ENCODE measurements at places on chromosomes 2 and 18.

DNA sequence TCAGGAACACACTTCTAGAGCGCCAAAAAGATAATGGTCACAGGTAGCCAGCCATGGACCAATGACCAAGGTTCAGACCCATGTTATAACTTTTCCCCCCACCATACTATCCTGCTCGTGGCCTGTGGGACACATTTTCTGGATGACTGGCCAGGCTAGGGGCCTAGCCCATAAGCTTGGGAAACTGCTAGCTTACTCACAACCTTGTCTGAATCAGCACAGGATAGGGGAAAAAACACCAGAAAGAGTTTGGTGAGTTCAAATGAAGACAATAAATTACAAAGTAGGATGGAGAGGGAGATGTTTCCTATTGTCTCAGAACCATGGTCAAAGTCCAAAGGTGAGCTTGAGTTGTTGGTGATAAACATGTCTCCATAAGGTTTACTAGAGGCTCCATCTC, 156.3 kb upstream of the CCDC68 start:
- DNase-seq, result no peak

DNA sequence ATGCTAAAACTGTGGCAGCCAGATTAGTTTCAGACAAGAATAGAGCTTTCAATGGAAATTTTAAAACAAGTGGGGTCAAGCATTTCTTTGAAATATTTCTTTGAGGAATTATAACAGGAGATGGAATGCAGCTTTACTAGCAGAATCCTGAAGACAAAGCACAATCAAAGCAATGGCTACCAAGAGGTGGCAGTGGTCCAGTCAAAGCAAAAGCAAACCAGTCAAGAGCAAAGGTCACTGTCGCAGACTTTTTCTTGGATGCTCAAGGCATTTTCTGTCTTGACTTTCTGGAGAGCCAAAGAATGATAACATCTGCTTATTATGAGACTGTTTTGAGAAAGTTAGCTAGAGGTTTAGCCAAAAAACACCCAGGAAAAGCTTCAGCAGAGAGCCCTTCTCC, 351.2 kb upstream of the DLGAP1 start:
- no peak for DNase-seq

- DNase-seq, result no peak
Observed at GRCh38 chr18:23183411-23184150, 48.3 kb downstream of the CABLES1 start.

GRCh38 chr2:147382322-147382948, 462.4 kb upstream of the ACVR2A start:
- DNase-seq, result no peak

GRCh38 chr2:231710799-231711676, 2.7 kb downstream of the PTMA start:
- DNase-seq, result no peak

- no peak for DNase-seq
Observed at GRCh38 chr18:62876828-62877227, 161.5 kb downstream of the PHLPP1 start.

DNA sequence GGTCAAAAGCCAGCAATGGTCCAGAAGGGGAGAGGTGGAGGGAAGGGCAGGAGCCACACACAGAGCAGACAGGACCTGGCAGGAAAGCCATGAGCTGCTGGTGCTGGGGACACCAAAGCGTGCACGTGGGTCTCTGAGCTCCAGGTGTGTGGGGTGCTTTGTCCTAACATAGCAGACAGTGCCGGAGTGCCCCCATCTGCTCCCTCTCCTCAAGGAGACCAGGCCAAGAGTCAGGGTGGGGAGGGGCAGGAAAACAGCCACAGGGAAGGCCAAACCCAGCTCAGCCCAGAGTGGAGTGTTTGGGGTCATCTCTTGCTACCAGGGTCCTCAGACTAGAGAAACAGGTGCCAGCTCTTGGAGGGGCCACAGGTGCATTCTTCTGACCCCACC, 4.2 kb upstream of the GPC1 start:
- DNase-seq, result no peak

DNA sequence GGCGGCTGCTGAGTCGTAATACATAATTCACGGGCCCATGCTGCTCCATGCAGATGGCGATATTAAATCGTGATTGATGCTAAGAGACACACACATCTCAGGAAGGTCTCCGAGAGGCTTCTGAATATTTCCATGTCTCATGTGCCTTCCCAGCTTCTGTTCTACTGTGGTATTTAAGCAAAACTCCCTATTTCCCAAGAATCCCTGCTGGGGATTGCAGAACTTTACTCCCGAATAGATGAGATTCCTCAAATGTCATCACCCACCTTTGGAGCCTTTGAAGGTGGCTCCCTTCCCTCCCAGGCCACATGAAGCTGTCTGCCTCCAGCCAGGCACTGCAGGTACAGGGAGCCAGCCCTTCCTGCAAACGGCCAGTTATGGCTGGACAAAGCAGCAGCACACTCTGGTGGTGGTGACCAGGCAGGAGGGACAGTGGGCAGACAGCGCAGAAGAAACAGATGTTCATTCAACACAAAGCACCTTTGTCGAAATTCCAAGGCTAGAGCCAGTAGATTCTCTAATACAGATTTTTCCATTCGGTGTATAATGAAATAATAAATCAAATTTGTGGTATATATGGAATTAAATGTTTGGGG, 14.1 kb downstream of the NRP2 start:
- no peak for DNase-seq

DNA sequence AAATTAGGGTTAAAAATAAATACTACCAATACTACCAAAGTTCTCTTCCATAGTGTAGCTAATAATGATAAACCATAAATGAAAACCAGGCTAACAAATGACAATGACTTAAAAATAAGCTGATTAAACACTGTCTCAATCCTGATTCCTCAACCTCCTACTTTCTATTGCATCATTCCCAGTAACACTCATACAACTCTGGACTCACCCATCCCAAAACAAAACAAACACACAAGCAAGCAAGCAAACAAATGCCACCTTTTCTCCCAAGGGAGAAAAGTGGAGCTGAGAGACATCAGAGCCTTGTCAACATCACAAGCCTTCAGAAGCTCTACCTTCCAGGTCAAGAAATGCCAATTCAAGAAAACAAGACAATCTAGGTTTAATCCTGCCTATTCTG, 620.7 kb downstream of the NYAP2 start:
- DNase-seq, result no peak

DNA sequence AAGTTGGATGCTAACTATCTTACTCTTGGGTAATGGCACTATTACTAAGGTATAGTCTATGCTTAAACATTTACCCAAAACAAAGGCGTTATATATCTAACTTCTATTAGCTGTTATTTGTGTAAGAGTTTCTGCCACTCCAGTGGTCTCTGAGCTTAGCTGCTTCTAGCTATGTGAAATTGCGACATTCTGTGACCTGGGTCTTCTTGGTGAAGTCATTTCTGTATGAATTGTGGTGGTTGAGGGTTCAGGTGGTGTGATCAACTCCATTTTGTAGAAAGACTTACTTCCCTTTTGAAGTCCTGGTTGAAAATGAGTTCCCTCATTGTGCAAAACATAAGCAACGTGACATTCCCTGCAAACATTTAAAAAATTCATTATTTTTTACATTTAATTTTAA, 221.6 kb downstream of the PIK3C3 start:
- no peak for DNase-seq

- DNase-seq, result peak; percentile 71
Observed at GRCh38 chr2:9752441-9753275, 90.6 kb upstream of the TAF1B start.

DNA sequence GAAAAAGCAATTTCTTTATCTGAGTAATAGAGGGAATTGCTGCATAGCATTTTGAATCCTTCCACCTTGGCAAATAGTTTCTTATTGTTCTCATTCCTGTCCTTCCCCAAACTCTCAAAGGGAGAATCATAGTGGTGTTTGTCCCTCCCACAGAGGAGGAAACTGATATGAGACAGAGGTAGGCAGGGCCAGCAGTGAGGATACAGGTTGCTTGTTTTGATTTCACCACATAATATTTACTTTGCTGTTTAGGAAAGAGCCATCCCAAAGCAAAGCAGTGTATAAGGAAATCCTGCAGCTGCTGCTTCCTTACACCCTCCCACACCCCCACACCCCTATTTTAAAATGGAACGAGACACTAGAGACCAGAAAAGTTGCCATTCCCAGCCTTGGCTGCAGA, 195.3 kb downstream of the SETBP1 start:
- DNase-seq, result no peak

GRCh38 chr2:159179696-159180095, 106.8 kb downstream of the WDSUB1 start:
- DNase-seq, result no peak

DNA sequence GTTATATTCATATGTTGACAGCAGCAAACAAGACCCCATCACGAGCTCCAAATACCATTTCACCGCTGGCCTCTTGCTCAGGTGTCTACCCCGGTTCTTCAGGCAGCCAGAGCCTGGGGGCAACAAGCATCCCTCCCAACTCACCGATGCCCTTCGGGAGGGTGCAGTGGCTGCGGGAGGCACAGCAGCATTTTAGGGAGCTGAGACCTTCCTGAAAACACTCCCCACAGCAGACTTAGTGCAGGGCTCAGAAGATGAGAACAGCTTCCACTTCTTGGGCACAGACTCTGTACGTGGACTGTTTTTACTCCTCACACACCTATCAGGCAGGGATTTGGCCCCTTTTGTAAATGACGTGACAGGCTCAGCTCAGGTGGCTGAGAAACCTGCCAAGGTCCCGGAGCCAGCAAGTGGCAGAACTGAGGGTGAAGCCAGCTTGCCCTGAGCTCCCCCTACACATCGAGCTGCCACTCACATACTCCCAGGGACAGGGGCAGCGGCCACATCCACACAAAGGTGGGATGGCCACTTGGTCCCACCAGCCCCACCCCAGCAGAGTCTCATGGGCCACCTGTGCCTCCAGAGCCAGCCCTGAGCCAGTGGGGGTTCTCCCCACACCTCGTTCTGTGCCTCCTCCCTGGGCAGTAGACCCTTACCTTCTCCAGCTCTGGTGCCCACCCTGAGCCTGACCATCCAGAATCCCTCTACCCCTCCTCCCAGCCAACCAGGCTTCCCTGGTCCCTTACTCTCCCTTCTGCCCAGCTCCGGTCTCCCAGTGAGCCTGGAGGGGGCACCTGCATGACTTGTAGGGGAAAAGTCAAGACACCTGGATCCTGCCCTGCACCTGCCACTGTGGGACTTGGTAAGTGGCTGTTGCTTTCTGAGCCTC, 28.5 kb downstream of the CYP27C1 start:
- no peak for DNase-seq

GRCh38 chr18:36635414-36636096, 193.2 kb downstream of the TPGS2 start:
- no peak for DNase-seq

DNA sequence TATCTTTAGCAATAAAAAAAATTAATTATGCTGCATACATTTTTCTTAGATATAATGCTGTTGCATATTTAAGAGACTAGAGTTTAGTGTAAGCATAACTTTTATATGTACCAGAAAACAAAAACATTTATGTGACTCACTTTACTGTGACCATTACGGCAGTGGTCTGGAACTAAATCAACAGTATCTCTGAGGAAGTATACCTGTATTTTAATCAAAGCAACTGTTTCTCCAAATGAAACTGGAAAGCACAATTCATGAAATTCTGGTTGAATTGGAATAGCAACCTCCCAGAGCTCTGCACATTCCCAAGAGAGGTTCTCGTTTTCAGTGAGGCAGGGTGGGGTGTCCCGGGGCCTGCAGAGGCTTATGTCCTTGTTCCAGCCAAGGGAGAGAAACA, 112.2 kb upstream of the TACR1 start:
- DNase-seq, result no peak

- DNase-seq, result no peak
Observed at GRCh38 chr2:20930928-20931327, 108.0 kb upstream of the LDAH start.

- DNase-seq, result no peak
Observed at GRCh38 chr2:88450186-88450585, 2.3 kb downstream of the FOXI3 start.

GRCh38 chr2:37881397-37881796, 43.7 kb upstream of the RMDN2 start:
- DNase-seq, result no peak

- no peak for DNase-seq
Observed at GRCh38 chr18:2442726-2443275, 128.5 kb downstream of the METTL4 start.

- DNase-seq, result no peak
Observed at GRCh38 chr18:7646174-7646886, 79.2 kb downstream of the PTPRM start.

GRCh38 chr2:6937157-6937556, 19.9 kb downstream of the RNF144A start:
- no peak for DNase-seq

DNA sequence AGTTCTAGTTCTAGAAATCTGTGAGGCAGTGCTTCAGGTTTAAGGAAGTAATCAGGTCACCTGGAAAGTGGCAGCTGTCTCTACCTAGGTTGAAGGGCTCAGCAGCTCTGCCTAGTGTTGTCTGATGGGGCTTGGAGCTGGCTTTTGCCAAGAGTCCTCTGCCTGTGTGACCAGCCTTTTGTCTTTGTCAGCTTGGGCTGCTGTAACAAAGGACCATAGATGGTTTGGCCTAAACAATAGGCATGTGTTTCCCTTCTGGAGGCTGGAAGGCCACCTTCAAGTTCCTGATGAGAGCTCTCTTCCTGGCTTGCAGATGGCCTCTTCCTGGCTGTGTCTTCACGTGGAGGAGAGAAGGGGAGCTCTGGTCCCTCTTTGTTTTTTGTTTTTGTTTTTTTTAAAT, 13.3 kb downstream of the UBE2F start:
- no peak for DNase-seq

- no peak for DNase-seq
Observed at GRCh38 chr2:110744429-110744828, 12.1 kb downstream of the ACOXL start.

DNA sequence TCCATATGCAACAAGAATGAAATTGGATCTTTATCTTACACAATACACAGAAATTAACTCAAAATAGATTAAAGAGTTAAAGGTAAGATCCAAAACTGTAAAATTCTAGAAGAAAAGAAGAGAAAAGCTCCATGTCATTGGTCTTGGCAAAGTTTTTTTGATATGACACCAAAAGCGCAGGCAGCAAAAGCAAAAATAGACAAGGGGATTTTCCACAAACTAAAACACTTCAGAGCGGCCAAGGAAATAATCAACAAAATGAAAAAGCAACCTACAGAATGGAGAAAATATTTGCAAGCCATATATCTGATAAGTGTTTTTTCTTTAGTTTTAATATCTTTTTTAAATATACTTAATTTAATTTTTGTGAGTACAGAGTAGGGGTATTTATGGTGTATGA, 112.8 kb upstream of the CAB39 start:
- DNase-seq, result no peak

GRCh38 chr18:75612456-75612855, 185.0 kb upstream of the SMIM21 start:
- DNase-seq, result no peak

- DNase-seq, result peak; percentile 76
Observed at GRCh38 chr18:3451183-3451988, 1.4 kb downstream of the TGIF1 start.

DNA sequence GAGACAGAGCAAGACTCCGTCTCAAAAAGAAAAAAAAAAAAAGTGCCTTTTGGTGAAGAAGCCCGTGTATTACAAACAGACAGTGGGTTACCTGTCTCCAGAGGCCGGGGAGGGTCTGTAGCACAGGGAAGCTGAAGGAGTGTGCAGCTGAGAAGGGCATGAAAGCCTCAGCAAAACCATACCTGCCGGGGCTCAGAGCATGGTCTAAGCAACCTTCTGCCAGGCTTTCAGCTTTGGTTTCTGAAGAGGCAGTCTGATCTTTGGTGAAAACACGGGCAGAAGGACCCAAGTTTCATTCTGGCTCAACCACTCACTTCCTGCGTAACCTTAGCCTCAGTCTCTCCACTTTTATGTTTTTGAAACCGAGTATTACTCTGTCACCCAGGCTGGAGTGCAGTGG, 21.5 kb downstream of the SH2D6 start:
- no peak for DNase-seq
